ENCODE measurements at places on chromosomes 7 and 10.

DNA sequence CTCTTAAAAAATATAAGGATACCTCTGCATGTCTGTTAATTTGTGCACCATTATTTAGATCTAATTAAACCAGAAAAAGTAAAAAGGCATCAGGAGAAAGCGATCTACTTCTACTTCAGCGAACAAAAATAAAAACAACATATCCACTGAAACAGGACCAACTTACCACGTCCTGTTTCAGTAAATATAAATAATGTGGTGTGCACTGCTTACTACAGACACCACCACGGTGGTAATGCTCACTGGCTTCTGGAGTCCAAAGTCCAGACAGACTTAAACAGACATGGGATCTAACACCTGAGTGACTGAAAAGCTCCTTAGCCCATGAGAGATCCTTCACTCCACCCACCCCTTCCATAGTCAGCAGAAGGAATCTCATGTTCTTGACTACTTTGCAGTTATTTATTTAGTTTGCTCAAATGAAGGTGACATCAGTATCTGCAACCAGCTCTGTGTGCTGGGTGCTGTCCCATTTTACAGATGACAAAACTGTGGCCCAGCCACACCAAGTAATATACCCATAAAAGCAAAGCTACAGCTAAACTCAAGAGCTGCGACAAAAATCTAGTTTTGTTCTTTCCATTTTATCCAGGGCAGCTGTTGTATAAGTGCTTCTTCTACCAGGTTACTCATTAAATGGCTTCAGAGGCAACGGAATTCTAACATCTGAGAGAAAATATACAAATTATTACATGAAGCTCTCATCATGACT lies 62.1 kb upstream of the NCAPG2 start:
- DNase-seq: no peak

DNA sequence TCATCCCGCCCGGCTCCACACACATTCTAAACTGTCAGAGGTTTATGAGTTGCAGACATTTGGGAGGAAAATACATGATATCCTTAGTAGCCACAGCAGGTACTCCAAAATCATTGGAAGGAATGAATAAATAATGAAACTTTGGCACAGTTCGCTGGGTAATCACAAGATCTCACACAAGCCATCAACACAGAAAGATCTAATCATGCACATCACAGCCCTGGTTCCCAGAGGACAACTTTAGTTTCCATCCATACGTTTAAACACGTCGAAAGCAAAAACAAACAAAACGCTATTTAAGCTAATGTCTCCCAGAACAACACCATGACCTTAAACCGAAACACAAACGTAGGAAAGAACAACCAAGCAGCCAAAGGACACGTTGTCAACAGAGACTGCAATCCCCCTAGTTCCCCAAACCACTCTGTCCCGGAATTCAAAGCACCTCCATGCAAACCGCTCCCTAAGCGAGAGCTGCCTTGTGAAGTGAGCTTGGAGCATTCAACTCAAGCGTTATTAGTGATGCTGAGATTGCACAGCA lies 12.3 kb downstream of the SVIL start:
- DNase-seq: peak; percentile 41

DNA sequence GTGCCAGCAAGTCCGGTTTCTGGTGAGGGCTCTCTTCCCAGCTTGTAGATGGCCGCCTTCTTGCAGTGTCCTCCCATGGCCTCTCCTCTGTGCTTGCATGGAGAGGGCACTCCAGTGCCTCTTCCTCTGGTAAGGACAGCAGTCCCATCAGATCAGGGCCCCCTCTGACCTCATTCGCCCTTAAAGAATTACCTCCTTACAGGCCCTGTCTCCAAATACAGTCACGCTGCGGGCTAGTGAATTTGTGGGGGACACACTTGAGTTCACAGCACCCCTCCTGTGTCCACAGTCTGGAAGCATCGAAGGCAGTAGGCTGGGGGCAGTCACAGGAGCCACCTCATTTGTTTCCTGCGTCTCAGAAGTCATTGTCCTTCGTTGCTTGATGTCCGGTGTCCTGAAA lies 54.6 kb downstream of the LHPP start:
- DNase-seq: no peak

- DNase-seq: no peak
Observed at GRCh38 chr7:94532676-94533075, 23.1 kb downstream of the CASD1 start.

DNA sequence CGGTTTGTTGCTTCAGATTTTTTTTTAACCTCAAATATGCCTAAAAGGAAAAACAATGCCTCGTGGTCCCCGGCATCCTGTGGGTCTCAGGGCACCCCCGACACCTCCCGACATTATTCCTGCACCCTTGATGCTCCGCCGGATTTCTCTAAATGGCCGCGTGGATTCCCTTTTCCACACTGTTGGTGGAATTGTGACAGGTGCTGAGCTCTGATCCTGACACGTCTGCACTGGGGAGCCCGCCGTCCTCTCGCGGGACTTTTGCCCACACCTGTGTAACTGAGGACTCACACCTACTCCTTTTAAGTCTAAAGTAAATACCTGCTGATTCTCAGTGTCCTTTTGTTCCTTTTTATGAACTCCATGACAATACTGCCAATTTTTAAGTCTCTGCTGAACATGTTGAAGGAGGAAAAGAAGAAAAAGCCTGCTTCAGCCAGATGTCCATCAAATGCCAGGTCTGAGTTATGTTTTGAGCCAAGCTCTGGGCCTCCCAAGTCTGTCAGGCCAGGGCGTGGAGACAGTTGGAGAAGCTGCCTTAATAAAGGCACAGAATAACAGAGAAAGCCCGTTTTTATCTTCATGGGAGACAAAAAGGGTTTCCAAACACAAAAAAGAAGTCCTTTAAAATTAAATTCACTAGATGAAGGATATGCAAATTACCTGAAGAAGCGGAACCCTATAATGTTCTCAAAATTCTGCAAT lies 568.2 kb downstream of the DNAJB6 start:
- peak; percentile 13 for DNase-seq

GRCh38 chr10:82089327-82089726 lies 214.3 kb downstream of the NRG3 start:
- DNase-seq: no peak

- DNase-seq: no peak
Observed at GRCh38 chr7:157177983-157178381, 39.3 kb downstream of the UBE3C start.

GRCh38 chr7:28410628-28411531 lies 1.4 kb upstream of the CREB5 start:
- DNase-seq: peak; percentile 62

DNA sequence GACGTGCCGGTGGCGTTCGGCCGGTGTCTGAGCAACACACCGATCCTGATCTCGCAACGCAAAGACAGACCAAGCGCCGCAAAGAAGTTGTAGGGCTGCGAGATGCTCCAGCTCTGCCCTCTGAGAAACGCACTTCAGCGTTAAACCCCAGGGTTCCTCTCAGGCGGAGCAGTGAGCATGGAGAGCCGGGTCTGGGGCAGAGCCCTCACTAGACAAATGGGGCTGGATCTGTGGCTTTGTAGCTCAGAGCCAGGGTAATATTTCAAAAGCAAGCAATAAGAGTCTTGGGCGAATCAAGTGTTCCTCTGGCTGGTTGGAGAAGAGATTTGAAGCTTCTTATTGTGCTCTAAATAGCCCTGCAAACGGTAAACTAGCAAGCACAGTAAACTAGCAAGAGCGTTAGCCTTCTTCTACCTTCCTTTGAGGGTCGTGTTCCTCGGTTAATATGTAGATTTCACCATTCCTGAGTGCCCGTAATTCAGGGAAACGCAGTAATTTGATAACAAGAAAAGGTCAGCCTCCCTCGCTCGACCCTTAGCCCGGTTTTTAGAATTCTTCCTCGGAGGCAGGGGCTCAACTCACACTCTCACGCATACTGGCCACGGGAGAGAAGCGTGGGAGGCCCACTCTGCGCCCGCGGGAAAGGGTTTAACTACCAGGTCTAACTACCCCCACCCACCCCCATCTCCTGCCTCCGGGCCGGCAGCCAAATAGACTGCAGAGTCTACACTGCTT lies 6.7 kb downstream of the SKAP2 start:
- DNase-seq: peak; percentile 66

DNA sequence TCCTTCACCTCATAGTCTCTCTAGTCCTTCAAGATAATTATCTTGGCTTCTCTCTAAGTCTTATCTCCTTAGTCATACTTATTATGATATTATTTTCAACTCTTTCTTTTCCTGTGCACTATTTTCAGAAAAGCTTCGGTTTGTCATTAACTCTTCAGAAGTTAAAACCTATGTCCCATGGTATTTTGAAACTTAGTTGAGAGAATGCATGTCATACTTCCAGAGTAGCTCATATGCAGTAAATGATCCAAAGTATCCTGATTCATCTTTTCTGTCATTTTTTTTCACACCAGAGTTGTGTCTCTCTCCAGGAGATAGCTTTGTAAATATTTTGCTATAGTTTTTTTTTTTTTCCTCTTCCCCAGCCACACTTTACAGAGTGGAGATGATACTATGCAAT lies 1008.6 kb downstream of the NRG3 start:
- DNase-seq: no peak

DNA sequence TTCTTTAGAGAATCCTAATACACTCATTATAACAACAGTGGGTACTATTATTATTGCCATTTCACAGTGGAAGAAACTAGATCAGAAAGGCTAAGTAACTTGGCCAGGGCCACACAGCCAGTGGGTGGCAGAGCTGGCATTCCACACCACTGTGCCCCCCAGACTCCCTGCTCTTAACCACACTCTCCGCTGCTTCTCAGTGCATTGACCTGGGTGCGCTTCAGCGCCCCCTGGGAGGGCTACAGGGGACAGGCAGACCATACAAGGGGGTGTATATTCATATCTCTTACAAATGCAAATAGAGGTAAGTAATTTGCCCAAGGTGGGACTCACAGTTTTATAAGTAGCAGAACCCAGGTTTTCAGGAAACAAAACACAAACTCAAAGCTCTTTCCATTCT lies 77.0 kb upstream of the NMT2 start:
- DNase-seq: no peak
